Activated CD4-positive, alpha-beta T cell treated with anti-CD3 and anti-CD28 coated beads, Interleukin-2, amount 10 ng/mL, durations not matched to agents 7 days and 5 days (primary cell): ENCODE measurements at places on chromosomes 1 and 21. TPM values are rescaled to one million over a fixed set of nuclear protein-coding genes. Genes with fewer than 3 reads are reported as not detected.

DNA sequence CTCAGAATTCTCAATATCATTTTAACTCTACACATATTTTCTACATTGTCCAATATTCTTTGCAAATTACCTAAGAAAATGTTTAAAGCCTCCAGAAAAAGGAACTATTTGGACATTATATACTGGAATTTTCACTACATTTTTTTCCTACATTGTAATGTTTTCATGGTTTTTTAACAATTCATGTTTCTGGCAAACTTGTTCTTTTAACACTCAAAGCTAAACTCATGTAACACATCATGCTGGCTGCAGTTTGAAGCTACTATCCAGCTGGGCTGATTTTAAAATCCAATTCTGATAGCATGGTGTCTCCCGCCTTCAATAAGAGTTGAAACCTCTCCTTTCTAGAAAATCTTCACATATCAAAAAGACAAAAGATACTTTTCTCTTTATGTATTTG, 52.0 kb downstream of the TGFBR3 start:
- no peak for DNase-seq
- peaks cover 13% of the 10 kb centered on the region for H3K4me1 ChIP-seq
- H3K27ac ChIP-seq = no peak overlapping the region
- H3K27me3 ChIP-seq = no peaks in the 10 kb centered on the region

DNA sequence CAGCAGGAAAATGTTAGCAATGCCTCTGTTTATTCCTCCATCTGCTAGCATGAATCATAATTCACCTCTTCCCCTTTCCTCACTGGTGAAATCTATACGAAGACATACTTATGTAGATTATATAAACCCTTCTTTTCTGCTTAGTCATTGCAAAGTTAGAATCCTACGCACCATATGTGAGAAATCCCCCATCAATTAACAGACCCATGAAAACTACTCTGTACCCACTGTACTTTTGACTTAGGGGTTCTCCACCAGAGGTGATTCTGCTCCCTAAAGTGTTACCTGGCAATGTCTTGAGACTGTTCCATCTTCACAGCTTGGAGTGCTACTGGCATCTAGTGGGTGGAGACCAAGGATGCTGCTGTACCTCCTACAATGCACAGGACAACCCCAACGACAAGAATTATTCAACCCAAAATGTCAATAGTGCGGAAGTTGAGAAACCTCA, 49.6 kb upstream of the KCTD3 start:
- H3K4me3 ChIP-seq = no peak overlapping the region
- H3K27ac ChIP-seq = no peak overlapping the region
- H3K36me3 ChIP-seq = no peaks in the 10 kb centered on the region
- no peaks in the 10 kb centered on the region for H3K27me3 ChIP-seq

DNA sequence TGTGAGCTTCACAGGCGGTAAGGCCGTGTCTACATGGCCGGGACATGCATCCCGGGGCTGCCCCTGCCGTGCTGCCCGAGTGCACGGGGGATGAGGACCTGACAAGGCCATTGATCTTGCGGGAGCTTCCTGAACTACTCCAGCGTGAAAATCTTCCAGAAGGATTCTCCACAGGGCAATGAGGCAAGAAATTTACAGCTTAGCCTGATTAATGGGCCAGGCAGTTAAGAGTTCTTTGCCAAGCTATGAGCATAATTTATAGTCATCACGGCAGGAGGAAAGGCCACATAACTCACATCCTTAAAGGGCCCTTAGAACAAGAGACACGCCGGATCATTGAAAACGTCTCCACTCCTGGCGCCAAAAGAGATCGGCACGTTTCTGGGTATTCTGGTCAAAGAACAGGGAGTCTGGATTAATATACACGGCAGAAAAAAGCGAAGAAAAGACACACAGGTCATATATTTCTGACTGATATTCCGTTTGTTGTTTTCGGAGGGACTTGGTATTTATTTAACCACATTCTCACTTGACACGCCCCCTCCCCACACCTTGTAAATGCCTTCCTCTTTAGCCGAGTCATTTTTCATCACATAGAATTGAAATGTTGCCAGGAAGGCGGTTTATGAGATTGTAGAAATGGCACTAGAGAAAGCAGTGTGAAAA, 180.5 kb downstream of the DYRK1A start:
- no peak overlapping the region for H3K4me3 ChIP-seq
- no peaks in the 10 kb centered on the region for H3K36me3 ChIP-seq
- peaks cover 7% of the 10 kb centered on the region for H3K4me1 ChIP-seq
- no peak for DNase-seq
- peaks cover 5% of the 10 kb centered on the region for H3K27me3 ChIP-seq

DNA sequence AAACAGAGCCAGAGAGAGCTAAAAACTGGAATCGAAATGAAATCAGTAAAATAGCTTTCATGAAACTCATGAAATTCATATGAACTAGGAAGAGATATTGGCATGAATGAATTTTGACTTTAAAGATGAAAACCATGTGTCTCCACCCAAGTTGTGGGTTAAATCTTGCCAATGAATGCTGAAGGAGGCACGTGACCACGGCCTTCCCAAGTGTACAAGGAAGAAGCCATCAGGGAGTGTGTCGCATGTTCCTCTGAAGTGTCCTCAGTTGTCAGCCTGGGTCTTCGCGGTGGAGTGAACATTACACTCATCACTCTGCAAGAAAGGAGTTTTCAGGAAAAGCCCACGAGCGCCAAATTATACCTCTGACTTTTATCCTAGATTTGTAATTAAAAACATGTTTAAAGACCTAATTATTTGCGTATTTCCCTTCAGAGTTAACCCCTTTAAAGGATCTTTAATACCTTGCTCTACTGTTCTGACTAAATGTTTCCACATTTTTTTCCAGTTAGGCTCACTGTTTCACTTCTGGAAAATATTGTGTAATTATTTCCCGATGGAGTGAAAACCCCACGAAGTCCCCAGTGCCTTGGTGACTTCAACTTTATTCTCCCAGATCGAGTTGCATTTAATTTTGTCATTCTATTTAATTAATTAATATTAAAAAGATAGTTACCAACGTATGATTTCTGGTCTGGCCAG, 118.3 kb downstream of the DHRS3 start:
- H3K36me3 ChIP-seq = peaks cover 32% of the 10 kb centered on the region
- H3K4me3 ChIP-seq = no peak overlapping the region
- H3K4me1 ChIP-seq = peaks cover 3% of the 10 kb centered on the region
- no peak overlapping the region for H3K27ac ChIP-seq
- DNase-seq = no peak

The FCRL4 gene
- total RNA-seq = not detected

DNA sequence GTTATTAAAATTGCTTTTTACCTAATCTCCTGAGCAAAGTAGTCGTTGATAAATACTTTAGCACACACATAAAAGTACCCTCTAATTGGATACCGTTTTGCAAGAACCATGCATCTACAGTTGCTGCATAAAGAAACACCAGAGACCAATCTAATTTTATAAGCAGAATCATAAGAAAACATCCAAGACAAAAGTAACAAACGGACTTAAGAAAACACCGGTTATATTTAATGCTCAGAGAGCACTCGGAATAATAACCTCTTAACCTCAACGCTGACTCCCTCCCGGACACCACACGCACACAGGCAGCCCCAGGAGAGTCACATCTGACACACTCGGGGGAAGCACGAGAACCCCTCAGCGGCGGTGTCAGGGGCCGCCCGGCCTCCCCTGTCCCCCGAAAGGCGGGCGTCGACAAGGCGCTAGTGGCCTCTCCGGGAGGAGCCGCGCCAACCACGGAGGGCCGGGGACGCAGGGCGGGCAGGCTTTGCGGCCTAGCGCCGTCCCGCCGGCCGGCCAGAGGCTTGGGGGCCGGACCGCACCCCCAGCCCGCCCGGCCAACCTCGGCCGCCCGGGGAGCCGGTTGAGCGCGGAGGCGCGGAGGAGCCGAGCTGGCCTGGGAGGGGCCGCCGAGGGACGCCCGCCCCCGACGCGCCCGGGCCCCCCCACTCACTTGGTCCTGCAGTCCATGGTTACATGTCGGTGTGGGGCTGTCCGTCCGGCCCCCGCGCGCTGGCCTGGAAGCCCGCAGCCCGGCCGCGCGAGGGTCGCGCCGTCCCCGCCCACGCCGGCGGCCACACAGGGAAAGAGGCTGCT, 606 bp downstream of the DENND1B start:
- peak overlapping the region; percentile 98 for H3K27ac ChIP-seq
- peaks cover 73% of the 10 kb centered on the region for H3K4me1 ChIP-seq
- peak; percentile 44 for DNase-seq
- peak overlapping the region; percentile 90 for H3K4me3 ChIP-seq
- H3K36me3 ChIP-seq = peaks cover 29% of the 10 kb centered on the region

The UQCRHL gene
- 1.8 TPM for total RNA-seq

DNA sequence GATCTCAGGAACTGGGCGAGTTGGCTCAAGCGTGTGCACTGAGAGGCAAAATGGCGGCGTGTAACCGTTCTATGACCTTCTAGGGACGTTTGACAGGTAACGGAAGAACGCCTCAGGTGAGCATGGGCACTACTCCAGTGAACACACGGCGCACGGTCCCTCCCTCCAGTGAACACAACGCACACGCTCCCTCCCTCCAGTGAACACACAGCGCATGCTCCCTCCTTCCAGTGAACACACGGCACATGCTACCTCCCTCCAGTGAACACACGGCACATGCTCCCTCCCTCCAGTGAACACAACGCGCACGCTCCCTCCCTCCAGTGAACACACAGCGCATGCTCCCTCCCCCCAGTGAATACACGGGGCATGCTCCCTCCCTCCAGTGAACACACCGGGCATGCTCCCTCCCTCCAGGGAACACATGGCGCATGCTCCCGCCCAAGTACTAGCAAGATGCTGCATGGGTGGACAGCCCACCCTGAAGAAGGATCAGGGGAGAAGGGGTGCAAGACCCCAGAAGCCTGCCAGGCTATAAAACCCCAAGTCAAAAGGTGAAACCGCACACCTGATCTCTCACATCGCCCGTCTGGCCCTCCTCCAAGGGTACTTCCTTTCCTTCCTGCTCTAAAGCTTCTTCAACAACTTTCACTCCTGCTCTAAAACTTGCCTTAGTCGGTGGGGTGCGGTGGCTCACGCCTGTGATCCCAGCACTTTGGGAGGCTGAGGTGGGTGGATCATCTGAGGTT, 3.5 kb downstream of the C1orf159 start:
- no peak for DNase-seq
- no peak overlapping the region for H3K4me3 ChIP-seq
- peaks cover 32% of the 10 kb centered on the region for H3K36me3 ChIP-seq
- no peak overlapping the region for H3K27ac ChIP-seq

DNA sequence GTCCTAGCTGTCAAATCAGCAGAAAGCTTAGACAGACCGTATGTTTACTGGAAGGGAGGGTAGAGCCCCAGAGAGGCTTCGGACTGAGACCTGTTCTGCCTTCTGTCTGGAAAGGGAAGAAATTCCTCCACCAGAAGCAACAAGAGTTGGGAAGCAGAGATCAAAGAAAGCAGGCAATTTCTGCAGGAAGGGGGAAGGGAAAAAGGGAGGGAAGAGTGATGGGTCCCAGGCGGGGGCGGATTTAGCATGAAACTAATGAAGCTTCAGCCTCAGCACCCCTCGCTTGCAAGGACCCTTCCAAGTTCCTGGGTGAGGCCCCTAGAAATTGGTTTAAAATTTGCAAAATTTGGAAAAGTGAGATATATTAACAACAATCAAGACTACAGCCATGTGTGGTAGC, 26.6 kb upstream of the FAM20B start:
- H3K36me3 ChIP-seq = no peaks in the 10 kb centered on the region
- H3K27me3 ChIP-seq = no peaks in the 10 kb centered on the region
- DNase-seq = no peak

The PPFIA4 gene
- 16.1 TPM for total RNA-seq

The UFC1 gene
- total RNA-seq = 115 TPM

The CDK11B gene
- 44.3 TPM for total RNA-seq

- DNase-seq = no peak
- no peaks in the 10 kb centered on the region for H3K36me3 ChIP-seq
- H3K27ac ChIP-seq = no peak overlapping the region
- H3K4me3 ChIP-seq = no peak overlapping the region
- no peaks in the 10 kb centered on the region for H3K27me3 ChIP-seq
Observed at GRCh38 chr21:35319684-35320283, 270.7 kb upstream of the RUNX1 start.
